ENCODE measurements at places on chromosomes 5 and 9.

DNA sequence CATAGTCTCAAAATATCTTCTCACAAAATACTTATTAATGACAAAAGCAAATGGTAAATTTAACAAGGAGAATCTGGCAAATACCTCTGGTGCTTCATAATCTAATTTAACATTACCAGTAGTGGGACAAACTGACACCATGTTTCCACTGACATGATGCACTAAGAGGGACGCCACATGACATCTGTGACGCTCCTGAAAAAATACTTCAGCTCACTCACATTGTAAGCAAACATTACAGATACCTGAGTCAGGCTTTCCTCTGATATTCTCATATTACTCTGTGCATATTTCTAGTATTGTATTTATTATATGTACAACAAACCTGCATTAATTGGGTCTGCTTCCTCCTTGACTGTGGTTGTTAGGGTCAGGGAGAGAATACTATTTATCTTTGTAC, 56.7 kb upstream of the OSMR start:
- ATAC-seq, result no peak

DNA sequence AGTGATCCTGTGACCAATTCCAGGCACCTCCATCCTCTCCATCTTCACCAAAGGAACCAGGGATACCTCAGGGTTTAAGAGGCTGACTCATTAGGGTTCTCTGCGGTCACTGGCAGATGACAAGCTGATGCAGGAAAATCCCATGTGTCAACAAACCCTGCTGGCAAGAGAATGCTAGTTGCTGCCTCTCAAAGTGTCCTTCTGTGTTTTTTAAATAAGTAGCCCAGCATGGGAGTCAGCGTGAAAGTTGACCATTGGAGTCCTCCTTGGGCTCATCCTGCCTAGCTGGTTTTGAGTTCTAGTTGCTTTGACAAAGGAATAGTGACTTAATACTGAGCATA, 200.2 kb downstream of the SLIT3 start:
- no peak for ATAC-seq

DNA sequence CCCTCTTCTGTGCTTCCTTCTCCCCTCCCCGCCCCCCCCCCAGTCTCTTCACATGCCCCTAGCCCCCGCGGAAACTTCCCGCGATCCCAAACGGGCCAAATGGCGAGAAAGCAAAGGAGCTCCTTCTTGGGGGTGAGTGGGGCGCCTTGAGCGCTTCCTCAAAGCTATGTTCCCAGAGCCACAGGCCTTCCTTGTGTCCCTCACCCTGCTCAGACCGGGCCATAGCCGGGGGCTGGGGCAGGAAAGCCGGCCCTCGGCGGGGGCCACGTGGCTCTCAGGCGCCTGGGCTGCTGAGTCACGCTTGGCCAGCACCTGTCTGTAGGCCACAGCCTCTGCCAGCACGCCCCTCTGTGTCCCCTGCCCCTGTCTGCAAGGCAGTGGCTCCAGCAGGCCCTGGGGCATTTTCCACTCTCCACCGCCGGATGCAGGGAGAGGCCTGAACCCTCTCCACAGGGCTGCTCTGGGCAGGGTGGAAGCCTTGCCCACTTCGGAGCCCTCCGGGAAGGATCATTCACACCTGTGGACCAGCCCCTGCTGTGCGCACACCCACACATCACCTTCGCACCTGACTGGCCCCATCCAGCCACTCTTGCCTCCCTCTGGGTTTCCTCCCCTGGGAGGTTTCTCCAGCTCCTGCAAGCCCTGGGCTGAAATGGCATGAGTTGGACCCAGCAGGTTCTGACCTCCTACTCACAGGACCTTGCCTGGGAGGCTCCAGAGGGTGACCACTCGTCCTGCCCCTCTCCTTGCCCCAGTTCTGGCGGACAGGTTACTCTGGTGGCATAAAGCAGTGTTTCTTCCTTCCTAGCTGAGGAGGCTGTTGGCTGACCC, 1.2 kb upstream of the SQSTM1 start:
- peak; percentile 47 for ATAC-seq

GRCh38 chr5:156681265-156681664, 168.8 kb upstream of the PPP1R2B start:
- no peak for ATAC-seq

- ATAC-seq, result no peak
These were observed 1.7 kb downstream of the FANCG start for GRCh38 chr9:35078066-35078465.

GRCh38 chr9:79670269-79670961, 98.7 kb downstream of the TLE4 start:
- peak; percentile 43 for ATAC-seq

- no peak for ATAC-seq
These were observed 34.8 kb upstream of the SHC3 start for GRCh38 chr9:89213396-89213880.

GRCh38 chr5:150271923-150272322, 17.6 kb downstream of the CAMK2A start:
- ATAC-seq, result no peak

DNA sequence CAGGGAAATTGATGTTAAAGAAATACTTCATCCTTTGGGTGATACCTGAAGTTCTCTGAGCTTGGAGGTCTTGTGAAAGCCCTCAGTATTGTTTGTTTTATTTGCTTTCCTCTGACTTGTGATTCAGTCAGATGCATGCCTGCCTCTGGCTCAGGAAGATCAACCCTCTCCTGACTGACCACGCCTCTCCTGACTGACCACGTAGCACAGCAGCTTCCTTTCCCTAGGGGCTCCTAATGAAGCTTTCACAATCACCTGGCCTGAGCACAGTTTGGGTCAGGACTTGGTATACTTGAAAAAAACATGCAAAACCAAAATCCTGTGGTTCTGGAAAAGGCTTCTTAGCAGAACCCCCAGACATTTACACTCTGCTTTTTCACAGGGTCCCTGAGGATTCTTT, 3.8 kb downstream of the TGFBI start:
- no peak for ATAC-seq

DNA sequence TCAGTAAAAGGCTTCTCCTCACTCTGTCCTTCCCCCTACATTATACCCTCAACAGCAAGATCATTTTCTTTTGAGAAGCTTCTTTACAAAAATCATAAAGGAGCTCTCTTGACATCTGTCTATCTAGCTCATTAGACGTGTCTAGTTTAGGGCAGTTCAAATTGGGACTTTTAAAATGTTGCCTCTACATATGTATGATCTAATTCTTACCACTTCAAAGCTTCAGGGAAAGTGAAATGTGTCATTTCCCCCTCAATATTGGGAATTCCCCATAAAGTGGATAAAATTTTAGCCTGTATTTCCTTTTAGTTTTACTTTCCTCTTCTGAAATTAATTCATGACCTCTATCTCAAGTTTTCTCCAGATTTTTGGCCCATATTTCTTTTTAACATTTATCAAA, 323.7 kb downstream of the ARRDC3 start:
- peak; percentile 78 for ATAC-seq

- no peak for ATAC-seq
These were observed 34.2 kb upstream of the CACNA1B start for GRCh38 chr9:137843355-137843754.

DNA sequence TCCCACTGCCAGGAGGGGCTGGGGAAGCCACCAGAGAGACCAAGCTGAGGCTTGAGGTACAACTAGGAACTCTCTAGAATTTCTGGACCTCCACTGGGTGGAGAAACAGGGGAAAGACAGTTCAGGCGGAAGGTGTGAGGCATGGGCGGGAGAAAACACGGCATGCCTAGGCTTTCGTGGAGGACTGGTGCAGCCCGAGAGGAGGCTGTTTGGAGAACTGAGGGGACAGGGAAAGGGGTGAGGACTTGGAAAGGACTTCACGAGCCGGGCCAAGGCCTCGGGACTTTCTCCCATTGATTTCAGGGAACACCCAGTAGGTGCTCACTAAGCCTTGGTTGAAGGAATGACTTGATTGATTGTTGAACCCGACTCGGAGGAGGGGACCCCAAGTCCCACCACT, 9.5 kb upstream of the ADGRD2 start:
- ATAC-seq, result no peak

DNA sequence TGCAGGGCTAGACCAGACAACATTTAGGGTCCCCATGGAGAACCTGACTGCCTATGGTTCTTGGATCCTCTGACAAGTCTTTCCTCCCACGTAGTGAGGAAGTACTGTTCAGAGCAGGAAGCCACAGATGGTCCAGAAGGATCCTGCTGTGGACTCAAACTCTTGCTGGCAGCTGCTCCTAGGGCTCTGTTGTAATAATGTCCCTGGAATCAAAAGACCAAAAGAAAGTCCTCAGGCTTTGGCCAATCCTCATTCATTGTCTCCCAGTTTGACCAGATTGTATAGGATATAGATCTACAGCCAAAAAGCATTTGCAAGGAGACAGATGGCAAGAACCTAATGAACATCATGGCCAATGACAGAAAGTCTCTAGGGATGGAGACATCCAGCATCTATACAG, 53.9 kb downstream of the SEMA6A start:
- ATAC-seq, result no peak

DNA sequence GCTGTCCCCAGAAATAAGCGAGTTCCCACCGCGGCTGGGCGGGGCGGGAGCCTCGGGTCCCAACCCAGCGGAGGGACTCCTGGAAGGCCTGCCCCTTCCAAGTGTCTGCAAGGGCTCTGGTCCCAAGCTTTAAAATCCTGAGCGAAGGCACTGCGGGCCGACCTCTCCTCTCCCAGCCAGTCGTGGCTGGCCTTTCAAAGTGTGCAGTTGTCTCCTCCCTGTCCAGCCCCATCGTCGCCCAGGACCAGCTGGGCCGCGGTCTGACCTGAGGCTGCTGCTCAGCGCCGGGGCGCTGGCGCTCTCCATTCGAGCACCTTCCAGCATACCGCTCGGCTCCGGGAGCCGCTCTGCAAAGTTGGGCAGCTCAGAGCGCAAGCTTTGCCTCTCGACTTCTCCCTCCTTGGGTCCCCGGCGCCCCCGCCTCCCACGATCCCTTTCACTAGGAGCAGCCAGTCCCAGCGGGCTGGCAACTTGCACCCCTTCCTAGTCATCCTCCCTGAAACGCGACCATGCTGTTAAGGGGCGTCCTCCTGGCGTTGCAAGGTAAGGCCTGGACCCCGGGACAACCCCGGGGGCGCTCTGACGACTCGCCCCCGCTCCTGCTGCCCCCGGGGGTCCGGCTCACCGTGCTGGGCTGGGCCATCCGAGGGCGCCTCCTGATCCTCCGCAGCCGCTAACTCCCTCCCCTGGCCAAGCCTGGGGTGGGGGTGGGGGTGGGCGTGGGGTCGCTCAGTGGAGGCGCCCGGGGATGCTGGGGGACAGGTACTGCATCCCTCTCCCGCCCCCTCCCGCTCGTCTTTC, at the start of gene MAMDC2:
TSS of gene MAMDC2 (plus strand) at position 160 of the 801 bp plus-strand sequence. CDS start at position 510, 350 bp downstream.
- peak; percentile 16 for ATAC-seq

- ATAC-seq, result no peak
These were observed 11.3 kb downstream of the FLT4 start for GRCh38 chr5:180637962-180638680.

GRCh38 chr5:24401773-24402172, 243.0 kb downstream of the CDH10 start:
- ATAC-seq, result no peak

- ATAC-seq, result no peak
These were observed 13.1 kb downstream of the ADAMTS6 start for GRCh38 chr5:65468633-65469032.

- ATAC-seq, result peak; percentile 96
These were observed 87.7 kb downstream of the AUH start for GRCh38 chr9:91273853-91274552.

- ATAC-seq, result no peak
These were observed 592.0 kb downstream of the CHSY3 start for GRCh38 chr5:130496215-130496614.

GRCh38 chr5:180950291-180950949, 38.2 kb upstream of the BTNL3 start:
- ATAC-seq, result no peak

DNA sequence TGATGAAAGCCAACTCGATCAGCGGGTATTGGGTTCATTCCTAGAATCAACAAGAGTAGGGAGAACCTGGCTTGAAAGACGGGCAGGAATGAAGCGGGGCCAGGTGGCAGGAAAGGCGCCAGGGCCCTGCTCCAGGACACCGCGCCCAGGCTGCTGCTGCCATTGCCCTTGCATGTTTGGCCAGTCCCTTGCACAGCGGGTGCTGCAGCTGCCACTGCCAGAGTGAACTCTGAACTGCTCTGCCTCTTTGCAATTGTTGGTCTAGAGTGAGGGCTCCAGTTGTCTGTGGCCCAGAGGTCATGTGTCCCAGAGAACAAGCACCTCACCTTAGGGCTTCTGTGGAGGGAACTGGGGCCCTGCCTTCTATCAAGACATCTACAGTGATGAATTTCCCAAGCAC, 24.0 kb upstream of the CARTPT start:
- ATAC-seq, result no peak

DNA sequence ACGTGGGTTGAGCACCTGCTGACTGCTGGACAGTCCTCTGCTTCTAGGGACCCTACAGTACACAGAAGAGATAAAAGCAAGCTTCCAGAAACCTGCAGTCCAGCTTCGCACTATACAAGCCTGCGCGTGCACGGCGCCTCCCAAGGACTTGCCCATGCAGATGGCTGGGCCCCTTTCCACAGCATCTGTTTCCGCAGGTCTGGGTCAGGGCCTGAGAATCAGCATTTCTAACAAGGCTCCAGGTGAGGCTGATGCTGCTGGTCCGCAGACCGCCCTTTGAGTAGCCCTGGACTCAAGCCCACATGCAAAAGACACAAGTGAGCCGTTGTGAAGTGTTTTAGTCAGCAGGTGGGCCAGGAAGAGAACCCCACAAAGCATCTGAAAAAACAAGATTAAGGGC, 133.1 kb downstream of the HSD17B3 start:
- no peak for ATAC-seq

DNA sequence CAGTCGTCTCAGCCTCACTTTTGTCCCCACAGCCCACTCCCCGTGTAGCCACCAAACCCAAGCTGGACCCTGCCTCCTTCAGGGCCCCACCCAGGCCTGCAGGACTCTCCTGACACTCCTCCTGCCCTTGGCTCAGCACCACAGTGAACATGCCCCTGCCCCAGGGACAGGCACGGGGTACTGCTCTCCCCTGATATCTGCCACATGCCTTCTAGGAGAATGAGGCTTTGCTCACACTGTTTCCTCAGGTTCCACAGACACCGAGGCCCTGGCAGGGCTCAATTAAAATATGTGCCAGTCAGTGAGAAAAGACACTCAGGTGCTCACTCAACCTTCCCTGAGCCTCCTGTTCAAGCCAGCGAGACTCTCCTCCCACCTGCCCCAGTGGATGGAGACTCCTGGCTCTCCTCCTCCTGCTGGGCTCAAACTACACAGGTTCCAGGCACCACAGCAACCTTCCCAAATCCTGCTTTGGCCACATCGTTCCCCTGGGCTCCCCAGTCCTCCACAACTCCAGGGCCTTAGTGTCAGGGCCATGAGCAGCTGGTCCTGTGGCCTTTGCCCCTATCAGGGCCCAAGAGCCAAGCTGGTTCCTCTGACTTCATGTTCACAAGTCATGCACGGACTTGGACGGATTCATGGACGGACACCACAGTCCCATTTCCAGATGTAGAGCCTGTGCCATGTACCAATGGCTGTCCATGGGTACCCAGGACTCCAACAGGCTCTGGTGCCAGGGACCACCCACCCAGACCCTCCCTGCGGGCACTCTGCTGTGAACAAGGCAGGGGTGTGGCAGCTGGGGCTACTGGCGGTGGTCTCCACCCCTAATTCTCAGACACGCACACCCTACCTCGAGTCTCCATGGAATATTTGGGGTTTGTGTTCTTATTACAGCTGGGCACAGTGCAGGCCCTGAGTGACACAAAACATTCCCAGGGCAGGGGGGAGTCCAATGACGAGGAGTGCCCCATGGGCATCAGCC, 36.6 kb downstream of the BICD2 start:
- no peak for ATAC-seq
